ENCODE measurements at places on chromosomes 1 and 21. TPM values are rescaled to one million over a fixed set of nuclear protein-coding genes. Genes with fewer than 3 reads are reported as not detected.
A peak's percentile ranks its signal among the peaks of the same experiment; 100 is the strongest.

PCBP3 gene
- 2.0 TPM for total RNA-seq

DNA sequence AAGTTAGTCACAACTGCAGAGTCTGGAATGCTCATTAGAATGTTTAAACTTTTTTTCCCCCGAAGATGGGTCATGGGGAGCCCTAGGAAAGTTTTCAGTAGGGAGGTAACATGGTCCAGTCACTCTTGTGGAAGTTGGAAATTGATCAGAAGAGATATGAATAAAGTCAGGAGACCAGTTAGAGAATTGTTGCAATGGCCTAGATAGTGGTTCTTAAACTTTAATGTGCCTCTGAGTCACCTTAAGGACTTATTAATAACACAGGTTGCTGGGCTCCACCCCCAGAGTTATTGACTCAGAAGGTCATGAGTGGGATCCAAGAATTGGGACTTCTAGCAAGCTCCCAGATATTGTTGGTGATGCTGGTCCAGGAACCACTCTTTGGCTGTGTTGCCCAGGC is 3.2 kb upstream of the TFAP2E start:
- DNase-seq = no peak

CD53 gene
- 12.3 TPM for total RNA-seq

- no peak for DNase-seq
Observed at GRCh38 chr1:59411147-59411546, 114.3 kb downstream of the FGGY start.

RALGPS2 gene
- total RNA-seq = 13.8 TPM

DNA sequence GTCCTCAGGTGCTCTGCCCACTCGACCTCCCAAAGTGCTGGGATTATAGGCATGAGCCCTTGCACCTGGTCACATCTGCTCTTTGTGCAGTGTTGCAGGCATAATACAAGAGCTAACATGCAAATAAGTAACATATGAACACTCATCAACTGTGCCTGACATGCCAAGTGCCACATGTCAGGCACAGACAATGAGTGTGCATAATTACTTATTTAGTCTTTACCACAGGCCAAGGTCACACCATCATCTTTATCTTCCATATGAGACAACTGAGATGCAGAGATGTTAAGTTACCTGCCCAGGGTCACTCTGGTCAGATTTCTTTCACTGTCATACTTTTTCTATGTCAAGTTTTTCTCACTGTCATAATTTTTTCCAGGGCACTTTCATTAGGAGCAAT is 126.1 kb downstream of the PPIAL4G start:
- no peak for DNase-seq

NUDT17 gene
- total RNA-seq = 2.9 TPM

DNA sequence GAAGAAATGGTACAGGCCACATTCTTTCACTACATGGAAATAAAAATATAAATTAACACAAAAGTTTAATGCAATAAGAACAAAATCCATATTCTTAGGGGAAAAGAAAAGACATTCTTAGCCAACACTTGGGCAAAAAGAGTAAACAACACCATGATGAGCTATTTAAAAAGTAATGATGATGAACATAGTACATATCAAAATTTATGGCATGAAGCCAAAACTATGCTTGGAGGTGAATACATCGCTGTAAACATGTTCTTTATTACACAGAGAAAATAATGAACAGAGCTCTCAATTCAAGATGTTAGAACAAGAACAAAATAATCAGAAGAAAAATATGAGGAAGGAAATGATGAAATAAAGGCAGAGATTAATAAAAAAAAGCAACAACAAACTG is 158.2 kb downstream of the ZSCAN20 start:
- no peak for DNase-seq

DNA sequence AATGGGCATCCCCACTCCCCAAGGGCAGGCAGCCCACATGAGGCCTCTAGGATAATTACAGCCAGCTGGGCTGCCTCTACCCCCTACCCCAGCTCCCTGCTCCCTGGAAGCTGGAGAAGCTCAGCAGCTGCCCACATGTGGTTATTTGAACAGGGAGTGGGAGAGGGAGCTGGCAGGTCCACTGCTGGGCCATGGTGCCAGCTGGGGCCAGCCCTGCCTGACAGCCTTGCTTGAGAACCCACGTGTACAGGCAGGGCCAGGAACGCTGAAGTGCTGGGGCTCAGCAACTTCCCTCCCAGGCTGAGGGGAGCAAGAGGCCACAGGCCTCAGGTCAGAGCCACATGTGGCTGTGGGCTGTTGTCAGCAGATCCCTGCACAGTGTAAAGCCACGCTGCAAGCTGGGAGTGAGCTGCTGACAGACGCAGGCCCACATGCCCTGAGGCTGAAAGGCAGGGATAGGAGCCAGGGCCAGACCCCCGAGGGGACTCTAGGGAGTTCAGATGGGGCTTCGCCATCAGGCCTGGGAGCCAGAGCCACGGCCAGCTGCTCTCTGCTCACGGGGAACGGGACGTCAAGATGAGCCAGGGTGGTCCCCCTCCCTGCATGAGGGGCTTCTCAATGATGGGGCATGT is 129.0 kb downstream of the SYF2 start:
- DNase-seq = no peak

- no peak for DNase-seq
Observed at GRCh38 chr1:150615346-150616201, 13.8 kb downstream of the ENSA start.

DNA sequence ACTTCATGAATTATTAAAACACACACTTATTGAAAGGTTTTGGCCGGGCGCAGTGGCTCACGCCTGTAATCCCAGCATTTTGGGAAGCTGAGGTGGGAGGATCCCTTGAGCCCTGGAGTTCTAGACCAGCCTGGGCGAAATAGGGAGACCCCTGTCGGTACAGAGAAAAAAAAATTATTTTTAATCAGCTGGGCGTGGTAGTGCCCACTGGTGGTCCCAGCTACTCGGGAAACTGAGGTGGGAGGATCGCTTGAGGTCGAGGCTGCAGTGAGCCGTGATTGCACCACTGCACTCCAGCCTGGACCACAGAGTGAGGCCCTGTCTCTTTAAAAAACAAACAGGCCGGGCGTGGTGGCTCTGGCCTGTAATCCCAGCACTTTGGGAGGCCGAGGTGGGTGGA is 1.7 kb downstream of the GABPB2 start:
- no peak for DNase-seq

- DNase-seq = no peak
Observed at GRCh38 chr1:41501581-41501980, 17.1 kb upstream of the EDN2 start.

DNA sequence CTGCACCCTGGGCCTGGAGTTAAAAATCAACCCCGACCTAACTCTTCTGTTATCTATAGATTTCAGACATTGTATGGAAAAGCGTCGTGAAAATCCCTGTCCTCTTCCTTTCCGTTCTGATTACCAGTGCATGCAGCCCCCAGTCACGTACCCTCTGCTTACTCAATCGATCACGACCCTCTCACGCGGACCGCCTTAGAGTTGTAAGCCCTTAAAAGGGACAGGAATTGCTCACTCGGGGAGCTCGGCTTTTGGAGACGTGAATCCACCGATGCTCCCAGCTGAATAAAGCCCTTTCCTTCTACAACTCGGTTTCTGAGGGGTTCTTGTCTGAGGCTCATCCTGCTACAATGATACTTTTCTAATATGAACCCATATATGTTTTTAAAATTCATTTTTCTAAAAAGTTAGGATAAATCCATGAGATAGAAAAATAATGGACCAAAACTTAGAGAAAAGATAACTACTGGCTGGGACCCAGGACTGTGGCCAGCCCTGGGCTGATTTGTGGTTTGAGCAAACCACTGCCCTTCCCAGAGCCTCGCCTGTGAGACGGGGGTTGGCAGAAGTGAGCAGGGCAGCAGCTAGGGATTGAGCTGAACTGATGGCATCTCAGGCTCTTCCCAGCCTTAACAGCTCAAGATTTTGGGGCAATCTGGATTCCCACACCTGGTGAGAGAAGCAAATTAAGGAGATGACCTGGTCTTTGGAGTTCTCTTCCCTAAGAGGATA is 5.0 kb downstream of the UQCRHL start:
- no peak for DNase-seq

- DNase-seq = no peak
Observed at GRCh38 chr1:29749024-29749945, 513.0 kb downstream of the PTPRU start.

DNA sequence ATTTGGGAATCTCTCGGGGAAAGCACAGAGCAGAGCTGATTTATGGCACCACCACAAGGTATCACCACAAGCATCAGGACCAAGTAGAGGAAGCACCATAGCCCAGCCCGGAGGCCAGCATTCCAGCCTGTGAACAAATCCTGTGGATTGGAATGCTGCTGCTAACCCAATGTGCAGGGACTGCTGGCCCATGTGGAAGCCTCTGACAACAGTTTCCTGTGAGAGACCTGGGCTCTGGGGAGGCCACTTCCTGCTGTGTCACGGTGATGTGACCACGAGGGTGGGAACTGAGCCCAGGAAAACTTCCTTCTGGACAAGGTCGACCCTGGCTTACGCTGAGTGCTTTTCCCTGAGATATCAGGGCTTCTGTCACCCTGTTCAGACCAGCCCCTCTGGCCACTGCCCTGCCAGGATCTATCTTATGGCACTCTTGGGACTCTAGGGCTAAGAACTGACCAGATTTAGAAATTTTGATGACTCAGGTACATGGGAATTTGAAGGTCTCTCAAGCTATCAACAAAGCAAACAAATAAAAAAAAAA is 88.3 kb upstream of the NGF start:
- DNase-seq = peak; percentile 74

BTBD19 gene
- total RNA-seq = 1.9 TPM
